ENCODE measurements at places on chromosomes 11 and 22.

- no peak for DNase-seq
These were observed 1.7 kb upstream of the IGSF22 start for GRCh38 chr11:18727479-18728236.

GRCh38 chr11:46009647-46010046, 87.2 kb downstream of the LARGE2 start:
- DNase-seq, result no peak

GRCh38 chr11:19560156-19560555, 152.5 kb upstream of the NAV2 start:
- DNase-seq, result no peak

DNA sequence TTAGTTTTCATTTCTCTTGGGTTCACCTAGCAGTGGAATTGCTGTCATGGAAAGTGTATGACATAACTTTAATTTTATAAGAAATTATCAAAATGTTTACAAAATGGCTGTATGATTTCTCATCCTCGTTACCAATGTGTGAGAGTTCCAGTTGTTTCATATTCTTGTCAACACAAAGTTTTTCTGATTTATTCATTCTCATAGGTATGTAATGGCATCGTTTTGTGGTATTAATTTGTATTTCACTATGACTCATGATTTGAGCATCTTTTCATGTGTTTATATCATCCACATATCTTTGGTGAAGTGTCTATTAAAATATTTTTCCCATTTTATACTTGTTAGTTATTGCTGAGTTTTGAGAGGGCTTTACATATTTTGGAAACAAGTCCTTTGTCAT, 5.5 kb downstream of the FAM111B start:
- DNase-seq, result no peak

- DNase-seq, result no peak
These were observed 748 bp downstream of the RAB30 start for GRCh38 chr11:83070731-83071566.

GRCh38 chr11:70116386-70117065, 38.4 kb downstream of the ANO1 start:
- DNase-seq, result no peak

DNA sequence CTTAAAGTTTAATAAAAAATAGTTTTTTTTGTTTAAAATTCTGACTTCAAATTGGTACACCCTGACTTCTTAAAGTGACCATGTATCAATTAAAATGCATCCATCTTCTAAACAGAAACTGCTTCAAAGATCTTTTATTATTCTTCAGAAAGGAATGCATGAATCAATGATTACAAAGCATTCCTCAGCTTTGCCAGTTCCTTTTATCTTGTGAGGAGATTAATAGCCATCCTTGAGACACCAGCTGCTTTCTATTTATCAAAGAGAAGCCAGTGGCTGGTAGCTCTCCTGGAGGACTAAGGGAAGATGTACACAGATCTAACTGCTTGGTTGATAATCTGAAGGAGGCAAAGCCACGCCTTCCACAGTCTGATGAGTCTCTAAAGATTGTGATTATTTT, 2222.5 kb downstream of the LRRC4C start:
- no peak for DNase-seq

GRCh38 chr11:45739866-45740265, 65.1 kb upstream of the SLC35C1 start:
- no peak for DNase-seq

DNA sequence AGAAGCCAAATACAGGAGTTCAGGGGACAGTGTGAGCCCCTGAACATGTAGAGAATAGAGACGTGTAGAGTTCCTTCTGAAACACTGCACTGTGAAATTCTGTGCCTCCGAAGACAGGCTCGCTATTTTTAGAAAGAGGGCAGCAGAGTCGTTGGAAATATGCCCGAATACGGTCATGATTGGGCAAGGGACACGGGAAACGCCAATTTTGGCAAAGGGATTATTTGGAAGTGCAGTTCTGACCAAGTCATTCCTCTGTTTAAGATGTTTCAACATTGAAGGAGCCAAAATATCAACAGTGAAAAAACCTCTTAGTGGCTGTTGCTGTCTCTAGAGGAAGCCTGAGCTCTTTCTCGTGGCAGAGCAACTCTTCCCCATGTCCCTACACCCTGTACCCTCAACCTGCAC, 9.5 kb upstream of the CBX6 start:
- DNase-seq, result no peak

GRCh38 chr22:44406341-44407170, 91.5 kb downstream of the RTL6 start:
- no peak for DNase-seq

- DNase-seq, result no peak
These were observed 54.0 kb downstream of the SLC36A4 start for GRCh38 chr11:93143800-93144199.

GRCh38 chr11:117733316-117733715, 63.7 kb downstream of the DSCAML1 start:
- no peak for DNase-seq

GRCh38 chr11:24805671-24806070, 308.8 kb downstream of the LUZP2 start:
- no peak for DNase-seq

- DNase-seq, result no peak
These were observed 476 bp upstream of the BARX2 start for GRCh38 chr11:129374993-129375750.

DNA sequence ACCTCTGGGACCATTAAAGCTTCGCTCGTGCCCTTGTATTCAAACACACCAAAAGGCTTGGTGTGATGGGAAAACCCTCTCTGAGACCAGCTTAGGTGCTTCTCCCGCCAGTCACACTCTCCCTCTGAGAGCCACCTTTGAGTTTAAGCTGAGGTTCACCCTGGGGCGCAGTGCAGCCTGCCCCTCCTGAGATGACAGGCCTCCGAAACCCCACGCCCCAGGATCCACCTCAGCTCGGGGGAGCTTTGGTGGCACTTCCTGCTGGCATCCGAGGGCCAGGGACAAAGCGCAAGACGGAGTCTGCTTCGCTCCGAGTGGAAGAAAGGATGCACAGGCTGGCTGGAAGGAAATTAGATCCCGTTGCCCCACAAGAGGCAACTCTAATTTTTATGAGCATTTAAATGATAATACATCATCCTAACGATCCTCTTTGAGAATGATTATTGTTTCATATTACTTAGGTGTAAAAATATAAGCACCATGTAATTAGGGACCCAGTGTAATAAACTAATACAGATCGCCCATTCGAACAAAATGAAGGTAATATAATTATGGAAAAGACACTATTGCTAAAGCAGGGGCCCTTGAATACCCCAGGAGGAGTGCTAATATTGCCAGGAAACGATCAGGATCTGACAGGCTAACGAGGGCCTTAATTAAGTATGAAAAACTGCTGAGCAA, 134.7 kb downstream of the CEP164 start:
- DNase-seq, result no peak

DNA sequence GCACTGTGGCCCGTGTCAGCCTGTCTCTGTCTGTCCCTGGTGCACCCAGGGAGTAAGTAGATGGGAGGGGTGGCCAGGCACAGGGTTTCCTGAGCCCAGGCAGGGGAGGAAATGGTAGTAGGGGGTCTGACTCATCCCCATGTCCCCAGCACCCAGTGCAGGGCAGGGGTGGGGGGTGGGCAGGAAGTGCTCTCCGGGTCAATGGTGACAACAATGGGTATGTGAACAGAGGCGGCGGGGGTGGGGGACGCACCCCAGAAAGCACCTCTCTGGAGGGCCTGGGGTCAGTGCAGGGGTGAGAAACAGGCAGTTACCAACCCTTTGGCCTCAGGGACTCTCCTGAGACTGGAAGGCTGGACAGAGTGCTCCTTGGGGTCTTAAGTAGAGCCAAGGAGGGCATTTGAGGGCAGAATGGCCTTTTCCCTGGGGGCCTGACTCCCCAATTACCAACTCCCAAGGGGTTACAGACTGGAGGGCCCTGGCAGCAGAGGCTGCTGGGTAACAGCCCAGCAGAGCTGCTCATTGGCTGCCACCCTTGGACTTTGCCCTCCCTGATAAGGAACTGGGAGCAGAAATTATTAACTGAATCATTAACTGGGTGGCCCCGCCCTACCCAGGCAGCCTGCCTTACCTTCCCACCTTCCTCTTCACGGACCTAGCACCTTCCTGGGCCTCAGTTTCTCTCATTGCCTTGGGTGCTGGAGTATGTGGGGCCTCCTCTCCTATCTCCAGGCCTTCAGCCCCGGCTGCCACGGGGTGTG, 4.2 kb downstream of the MYRF start:
- no peak for DNase-seq

- DNase-seq, result no peak
These were observed 2.0 kb downstream of the ANO3 start for GRCh38 chr11:26333906-26334305.

- DNase-seq, result no peak
These were observed 592 bp downstream of the RHOD start for GRCh38 chr11:67057205-67057672.

- DNase-seq, result no peak
These were observed at the start of gene MRGPRX3 for GRCh38 chr11:18132341-18132740. TSS of gene MRGPRX3 (plus strand) at chr11:18132571. CDS start at chr11:18137203, 4,632 bp downstream.

DNA sequence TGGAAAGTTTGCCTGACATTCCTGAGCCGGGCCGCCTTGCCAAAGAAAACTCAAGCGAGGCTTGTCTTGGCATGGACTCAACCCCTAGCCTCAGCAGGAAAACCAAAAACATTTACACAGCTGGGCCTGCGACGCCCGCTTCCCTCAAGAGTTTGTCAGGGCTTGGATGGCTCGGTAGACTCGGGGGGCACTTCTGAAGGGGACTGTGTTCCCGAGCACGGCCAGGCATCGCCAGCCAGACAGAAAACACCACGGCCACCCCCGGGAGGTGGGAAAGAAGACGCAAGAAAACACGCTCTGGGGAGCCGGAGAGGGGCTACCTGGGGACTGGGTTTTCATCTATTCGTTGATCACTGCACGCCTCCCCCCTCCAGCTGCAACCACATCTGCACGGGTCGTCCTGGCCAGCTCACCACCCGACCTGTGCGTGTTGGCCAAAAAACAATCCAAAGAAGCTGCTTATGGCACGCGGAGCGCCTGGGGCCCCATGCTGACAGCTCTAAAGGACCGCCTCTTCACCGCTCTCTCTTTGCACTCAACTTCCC, 380.7 kb downstream of the MN1 start:
- DNase-seq, result no peak

DNA sequence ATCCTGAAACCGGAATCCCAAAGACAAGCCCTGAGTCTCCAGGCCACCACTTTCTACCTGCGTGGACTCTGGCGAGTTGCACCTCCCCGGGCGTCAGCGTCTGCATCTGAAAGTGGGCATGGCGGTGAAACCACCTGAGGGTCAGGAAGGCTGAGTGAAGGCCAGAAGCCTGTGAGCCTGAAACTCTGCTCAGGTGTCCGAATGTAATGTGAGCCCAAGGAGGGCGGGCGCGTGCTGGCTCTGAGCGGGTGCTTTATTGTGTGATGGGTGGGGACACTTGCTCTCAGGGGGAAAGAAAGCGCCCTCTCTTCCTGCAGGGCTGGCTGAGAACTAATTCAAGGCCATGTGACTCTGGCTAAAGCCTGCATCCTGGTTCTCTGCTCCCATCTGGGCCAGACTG, 135.6 kb downstream of the ST3GAL4 start:
- no peak for DNase-seq

DNA sequence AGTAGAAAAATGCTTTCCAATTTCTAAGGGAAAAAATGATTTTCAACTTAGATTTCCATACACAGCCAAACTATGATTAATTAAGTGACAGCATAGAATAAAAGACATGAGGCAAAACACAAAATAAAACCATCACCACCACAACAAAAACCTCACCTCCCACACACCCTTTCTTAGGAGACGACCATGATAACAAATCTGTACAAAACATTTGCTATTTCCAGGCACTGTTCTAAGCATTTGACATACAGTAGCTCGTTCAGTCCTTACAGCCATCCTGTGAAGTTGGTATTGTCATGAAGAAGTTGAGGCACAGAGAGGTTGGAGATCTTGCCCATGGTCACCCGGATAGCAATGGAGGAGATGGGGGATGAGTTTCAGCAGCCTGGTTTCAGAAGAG, 8.7 kb downstream of the SPI1 start:
- DNase-seq, result no peak

GRCh38 chr11:65183201-65183891, 1.6 kb downstream of the CAPN1 start:
- DNase-seq, result no peak

- DNase-seq, result no peak
These were observed 24.3 kb upstream of the ADA2 start for GRCh38 chr22:17243524-17243923.

DNA sequence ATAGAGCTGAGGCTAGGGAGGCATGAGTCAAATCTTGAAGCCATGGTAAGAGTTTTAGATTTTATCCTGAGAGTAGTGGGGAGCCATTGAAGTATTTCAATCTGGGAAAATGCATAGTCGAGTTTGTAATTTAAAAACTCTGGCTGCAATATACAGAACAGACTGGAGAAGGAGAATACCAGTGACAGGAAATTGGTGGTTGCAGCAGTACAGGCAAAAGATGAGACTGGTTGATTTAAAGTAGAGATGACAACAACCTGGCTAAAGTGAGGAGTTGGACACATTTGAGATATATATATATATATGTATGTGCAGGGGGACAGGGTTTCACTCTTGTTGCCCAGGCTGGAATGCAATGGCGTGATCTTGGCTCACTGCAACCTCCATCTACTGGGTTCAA, 6.2 kb downstream of the HORMAD2 start:
- no peak for DNase-seq

DNA sequence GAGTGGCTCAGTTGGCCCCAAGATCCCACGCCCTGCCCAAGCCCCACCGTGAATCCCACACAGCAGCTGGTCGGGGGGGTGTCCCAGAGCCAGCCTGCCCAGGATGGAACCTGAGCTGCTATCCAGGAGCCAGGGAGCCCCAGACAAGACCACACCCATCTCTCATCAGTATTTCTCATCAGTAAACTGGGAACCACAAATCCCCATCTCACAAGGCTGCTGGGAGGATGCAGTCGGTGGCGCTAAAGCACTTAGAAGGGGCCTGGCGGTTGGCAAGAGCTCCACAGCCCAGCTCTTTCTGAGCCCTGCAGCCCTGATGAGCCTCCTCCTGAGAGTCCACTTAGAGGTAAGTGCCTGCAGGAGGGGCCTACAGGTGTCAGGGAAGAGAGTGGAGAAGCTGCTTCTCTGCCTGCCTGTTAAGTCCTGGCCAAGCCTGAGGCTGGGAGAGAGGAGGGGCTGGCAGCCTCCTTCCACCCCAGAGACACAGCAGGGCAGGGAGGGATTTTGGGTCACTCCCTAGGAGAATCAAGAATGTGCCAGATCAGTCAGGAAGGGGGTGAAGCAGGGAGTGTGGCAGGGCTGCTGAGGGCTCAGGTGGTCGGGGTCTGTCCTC, 6.1 kb downstream of the FADS3 start:
- no peak for DNase-seq

DNA sequence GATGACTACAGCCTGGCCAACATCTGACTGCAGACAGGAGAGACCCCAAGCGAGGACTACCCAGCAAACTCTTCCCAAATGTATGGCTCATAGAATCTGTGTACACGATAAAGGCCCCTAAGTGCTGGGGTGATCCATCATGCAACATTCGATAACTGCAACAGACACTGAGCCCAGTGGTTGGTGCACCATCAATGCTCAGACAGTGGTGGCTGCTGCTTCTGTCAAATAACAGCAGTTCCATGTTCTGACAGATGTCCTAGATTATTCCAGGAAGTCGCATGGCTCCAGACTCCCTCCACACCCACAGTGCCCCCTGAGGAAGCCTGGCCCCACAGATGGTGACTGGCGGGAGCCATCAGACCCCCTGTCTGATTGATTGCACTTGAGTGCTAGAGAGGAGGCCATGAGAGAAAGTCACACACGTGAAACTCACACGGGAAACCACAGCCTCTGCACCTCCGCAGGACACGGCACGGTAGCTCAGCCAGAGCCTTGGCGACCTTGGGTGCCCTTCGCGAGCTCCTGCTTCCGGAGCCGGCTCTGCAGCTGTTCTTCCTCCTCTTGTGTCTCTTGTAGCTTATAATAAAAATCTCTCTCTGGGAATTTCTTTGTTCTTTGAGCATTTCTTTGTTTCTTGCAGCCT, 1155.9 kb downstream of the TBC1D22A start:
- DNase-seq, result no peak

GRCh38 chr11:2103668-2104523, 35.3 kb downstream of the IGF2 start:
- no peak for DNase-seq

All from T-helper 17 cell (primary cell).